ENCODE measurements at places on chromosomes 2 and 18.
A peak's percentile ranks its signal among the peaks of the same experiment; 100 is the strongest.

- DNase-seq = no peak
Measured at GRCh38 chr2:201996679-201997314, 36.9 kb upstream of the FZD7 start.

- DNase-seq = no peak
Measured at GRCh38 chr2:174195253-174195652, 53.1 kb downstream of the OLA1 start.

- no peak for DNase-seq
Measured at GRCh38 chr2:216261042-216261537, 111.2 kb downstream of the MARCHF4 start.

- no peak for DNase-seq
Measured at GRCh38 chr2:175004730-175004979, 526 bp downstream of the CHN1 start.

DNA sequence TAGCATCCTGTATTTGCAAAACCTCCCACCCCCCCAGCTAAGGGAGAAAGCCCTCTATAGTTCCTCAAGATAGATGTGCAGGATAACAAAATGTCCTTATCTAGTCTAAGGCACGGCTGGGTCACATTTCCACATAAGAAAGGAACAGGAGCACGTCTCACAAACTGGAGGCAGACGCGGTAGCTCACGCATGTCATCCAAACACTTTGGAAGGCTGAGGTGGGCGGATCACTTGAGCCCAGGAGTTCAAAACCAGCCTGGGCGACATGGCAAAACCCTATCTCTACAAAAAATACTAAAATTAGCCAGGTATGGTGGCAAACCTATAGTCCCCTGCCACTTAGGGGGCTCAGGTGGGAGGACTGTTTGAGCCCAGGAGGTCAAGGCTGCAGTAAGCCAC is 9.3 kb downstream of the SF3B1 start:
- DNase-seq = no peak

GRCh38 chr2:166074430-166074829 is 53.4 kb downstream of the SCN1A start:
- no peak for DNase-seq

DNA sequence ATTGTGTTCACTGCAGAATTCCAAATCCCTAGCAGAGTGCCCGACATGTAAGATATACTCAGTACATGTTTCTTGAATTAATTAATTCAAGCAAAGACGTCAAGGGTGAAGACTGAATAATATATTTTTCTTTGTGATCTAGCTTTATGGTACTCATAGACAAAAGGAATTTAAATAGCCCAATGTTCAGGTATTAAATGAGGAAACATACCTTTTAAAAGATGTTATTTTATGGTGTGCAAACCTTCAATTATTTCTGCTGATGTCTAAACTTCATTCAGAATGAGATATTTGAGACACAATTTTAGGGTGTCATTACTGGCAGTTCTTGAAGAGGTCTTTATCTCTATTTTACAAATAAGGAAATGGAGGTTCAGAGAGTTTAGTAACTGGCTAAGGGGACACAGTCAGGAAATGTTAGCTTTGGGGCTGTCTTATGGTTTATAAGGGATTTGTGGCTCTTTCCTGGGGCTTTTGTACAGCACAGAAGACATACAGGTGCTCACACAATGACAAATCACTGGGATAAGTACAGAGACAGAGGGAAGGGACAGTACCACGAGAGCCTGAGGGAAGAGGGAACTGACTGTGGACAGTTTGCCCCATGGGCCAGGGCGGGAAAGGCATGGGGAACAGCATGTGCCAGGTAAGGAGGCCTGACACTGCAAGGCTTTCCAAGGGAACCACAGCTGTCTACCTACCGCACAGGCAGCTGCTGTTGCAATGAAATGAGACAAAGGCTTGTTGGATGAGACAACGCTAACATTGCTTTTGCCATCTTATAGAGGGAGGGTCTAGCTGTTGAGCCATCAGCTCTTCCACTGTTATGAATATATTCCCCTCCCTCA is 155.3 kb downstream of the DDX1 start:
- DNase-seq = no peak

DNA sequence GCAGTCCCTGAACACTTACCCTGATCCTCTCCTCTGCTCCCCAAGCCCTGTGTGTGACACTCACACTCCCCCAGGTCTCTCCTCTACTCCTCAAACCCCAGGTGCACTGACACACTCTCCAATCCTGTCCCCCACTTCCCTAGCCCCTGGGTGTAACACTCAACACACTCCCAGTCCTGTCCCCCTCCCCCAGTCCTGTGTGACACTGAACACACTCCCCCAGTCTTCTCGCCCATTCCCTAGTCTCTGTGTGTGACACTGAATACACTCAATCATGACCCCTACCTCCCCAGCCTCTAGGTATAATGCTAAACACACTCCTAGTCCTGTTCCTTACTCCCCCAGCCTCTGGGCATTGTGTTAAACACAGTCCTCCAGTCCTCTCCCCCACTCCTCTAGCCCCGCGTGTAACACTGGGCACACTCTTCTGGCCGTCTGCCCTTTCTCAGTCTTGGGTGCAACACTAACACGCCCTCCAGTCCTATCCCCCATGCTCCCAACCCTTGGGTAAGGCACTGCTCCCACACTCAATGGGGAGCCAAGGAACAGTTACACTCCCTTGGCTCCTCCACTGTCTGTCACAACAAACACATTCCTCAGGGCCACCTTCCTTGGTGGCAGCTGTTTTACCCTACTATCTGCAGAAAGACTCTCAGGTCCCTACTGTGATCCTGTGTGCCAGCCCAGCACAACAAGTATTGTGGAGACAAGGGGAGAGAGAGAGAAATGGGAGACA is 82.5 kb upstream of the PKDCC start:
- DNase-seq = no peak

DNA sequence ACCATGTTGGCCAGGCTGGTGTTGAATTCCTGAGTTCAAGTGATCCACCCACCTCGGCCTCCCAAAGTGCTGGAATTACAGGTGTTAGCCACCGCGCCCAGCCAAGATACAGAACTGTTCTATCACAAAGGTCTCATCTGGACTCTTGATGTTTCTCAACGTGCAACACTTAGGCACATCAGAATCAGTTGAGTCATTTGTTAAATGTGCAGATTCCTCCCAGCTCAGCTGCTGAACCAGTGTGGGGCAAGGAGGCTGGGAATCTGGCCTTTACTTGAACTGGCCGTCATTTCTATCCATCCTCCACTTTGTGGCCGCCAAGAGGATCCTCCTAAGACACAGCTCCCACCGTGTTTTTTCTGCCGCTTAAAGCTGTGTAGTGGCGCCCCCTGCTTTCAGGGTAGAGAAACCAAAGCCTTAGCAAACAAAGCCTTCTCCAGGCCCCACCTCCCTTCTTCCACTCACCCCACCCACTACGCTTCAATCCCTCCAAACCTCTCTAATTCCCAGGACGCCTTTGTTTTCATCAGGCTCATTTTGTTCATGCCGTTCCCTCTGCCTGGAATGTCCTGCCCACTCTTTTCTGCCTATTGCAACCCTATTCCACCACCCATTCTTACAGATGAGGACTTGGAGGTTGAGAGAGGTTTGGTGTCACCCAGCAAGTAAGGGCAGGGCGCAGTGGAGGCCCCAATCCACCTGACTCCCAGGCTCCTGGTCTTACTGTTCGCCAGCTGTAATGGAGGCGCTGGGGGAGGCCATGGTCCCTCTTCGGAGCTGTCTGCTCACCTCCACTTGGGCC is 776 bp upstream of the SPEG start:
- peak; percentile 72 for DNase-seq

- DNase-seq = no peak
Measured at GRCh38 chr2:218432676-218433365, 13.9 kb downstream of the VIL1 start.

DNA sequence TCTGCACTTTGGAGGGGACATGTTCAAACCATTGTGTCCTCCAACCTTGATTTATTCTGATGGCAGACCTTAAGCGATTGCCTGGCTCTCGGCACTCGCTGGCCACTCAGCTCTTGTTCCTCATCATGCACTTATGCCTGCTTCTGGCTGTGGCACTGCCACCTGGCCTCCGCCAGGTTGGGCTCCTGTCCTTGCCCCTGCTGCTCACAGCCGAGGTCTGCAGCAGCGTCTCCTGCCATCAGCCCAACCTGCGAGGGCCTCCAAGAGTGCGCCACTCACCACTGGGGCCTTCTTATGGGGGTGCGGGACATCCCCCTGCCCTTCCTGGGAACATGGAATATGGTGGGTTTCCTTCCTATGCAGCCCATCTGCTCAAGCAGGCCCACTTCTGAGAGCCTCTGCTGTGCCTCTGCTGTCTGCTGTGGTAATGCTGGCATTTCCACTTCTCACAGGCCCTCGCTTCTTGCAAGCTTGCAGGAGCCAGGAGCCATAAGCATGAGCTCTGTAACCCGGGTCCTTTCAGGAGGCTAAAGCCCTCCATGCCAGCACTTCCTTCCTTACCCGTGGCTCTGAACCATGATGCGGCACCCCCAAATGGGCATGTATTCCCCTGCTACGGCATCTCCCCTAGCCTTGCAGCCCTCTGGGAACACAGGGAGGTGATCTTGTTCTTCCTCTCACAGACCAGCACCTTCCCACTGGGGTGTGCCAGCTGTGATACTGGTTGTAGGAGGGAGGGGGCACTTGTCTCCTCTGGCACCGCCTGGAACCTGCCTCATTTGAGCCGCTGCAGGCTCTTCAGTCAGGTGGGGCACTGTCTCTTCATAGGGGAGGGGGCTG is 58.6 kb upstream of the HS6ST1 start:
- no peak for DNase-seq

GRCh38 chr2:182359990-182360662 is 66.7 kb downstream of the PDE1A start:
- no peak for DNase-seq

GRCh38 chr2:152086231-152086630 is 12.6 kb downstream of the CACNB4 start:
- DNase-seq = no peak

GRCh38 chr2:130336877-130337734 is 5.6 kb upstream of the IMP4 start:
- peak; percentile 76 for DNase-seq
